Ureter (tissue), 1 donor: ENCODE measurements at places on chromosomes 7 and 10. TPM values are rescaled to one million over a fixed set of nuclear protein-coding genes. Genes with fewer than 3 reads are reported as not detected.

Gene RAMP3
- total RNA-seq = 47.2 TPM

- no peak for DNase-seq
Measured at GRCh38 chr7:157560258-157560654, 223.5 kb downstream of the DNAJB6 start.

GRCh38 chr10:4770801-4771553, 55.0 kb upstream of the AKR1E2 start:
- DNase-seq = no peak

DNA sequence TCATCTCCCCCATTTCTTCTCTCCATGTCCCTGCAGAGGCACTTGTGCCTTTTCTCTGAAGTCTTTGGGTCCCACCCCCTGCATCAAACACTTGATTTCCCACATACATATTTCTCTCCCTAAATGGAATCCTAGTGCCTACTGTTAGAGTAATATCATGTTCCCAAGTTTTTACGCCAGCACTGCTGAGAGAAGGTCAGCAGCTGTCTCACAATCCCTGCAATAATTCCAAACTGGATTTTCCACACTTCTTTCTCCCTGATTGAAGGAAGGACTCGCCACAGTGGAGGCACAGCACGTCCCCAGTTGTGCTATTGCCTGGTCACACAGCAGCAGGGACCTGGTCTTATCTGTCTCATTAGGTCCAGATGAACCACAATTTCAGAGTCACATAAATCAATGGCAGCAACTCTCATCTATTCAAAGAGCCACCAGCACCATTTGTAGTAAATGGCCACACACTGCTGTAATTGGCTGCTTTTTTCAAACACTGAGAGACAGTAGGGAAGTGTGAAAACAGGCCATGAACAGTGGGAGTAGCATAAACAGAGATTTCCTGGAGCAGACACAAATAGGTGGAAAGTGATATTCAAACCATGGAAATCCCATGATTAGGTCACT, 605.5 kb downstream of the XPNPEP1 start:
- DNase-seq = no peak

DNA sequence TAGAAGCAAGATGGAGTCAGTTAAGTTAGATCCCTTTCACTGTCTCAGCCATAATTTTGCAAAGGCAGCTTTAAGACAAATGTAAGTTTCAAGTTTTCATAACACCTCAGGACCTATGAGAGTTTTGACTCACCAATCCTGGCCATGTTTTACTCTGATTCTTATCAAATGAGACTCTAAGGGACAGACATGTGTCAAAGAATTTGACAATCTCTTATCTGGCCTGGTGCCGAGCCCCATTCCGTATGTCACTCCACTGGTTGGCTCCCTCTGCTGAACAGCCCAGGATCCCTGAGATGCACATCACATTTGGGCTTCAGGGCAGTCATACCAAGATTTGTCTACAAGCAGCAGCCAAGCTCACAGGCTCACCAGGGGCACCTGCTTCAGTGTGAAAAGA, 187.6 kb upstream of the STK17A start:
- no peak for DNase-seq

DNA sequence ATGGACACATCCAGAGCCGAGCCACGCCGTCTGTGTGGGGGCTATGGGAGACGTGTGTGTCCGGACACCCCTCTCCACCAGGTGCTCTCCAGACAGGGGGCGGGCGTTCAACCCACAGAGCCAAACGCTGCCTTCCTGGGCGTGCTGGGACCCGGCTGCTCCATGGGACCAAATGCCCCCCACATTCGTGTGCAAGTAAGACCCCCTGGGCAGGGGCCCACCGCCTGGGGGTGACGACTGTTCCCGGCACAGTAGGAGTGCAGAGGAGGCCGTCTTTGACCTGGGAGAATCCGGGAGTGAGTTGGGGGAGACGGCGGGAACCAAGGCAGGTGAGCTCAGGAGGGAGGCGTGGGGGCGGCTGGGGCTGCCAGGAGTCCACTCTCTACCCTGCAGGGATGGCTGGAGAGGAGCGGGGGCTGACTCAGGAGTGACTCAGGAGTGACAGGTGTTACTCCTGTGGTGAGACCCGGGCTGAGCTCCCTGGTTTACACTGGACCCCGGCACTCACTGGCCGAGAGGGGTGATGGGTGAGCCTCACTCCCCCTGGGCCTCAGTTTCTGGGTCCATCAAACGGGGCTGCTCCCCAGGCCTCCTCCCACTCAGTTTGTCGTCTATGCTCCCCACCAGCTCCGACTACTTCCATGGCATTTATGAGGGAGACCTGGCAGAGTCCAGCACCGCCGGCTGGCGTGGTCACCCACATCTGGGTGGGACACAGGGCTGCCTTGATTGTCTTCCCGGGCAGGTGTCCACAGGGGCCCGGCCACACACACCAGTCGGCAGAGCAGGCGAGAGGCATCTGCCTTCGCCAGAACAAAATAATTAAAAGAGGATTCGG, 95.0 kb downstream of the MICALL2 start:
- DNase-seq = no peak
